ENCODE measurements at places on chromosomes 13 and 19. TPM values are rescaled to one million over a fixed set of nuclear protein-coding genes. Genes with fewer than 3 reads are reported as not detected.

Gene GPC6
- 76.8 TPM for total RNA-seq

Gene C19orf81
- total RNA-seq, result not detected

Gene KIR3DL1
- total RNA-seq, result not detected

Gene FPR3
- total RNA-seq, result not detected

Gene PINLYP
- total RNA-seq, result 2.0 TPM

Gene S1PR5
- 0.15 TPM for total RNA-seq

Gene CCDC8
- total RNA-seq, result 34.2 TPM

Gene GRIN2D
- total RNA-seq, result 0.33 TPM
